ENCODE measurements at places on chromosomes 5 and 9.

DNA sequence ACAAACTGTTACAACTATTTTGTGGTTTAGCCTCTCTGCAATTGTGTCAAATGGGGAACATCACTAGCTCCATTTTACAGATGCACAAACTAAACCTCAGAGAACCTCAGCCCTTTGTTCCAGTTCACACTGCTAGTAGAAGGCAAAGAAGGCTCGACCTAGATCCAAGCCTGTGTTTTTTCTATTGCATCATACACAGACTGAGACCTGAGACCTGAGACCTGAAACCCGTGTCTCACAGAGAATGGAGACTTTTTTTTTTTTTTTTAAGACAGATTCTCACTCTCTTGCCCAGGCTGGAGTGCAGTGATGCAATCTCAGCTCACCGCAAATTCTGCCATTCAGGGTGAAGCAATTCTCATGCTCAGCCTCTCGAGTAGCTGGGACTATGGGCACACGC is 120.8 kb downstream of the GALNT10 start:
- DNase-seq: no peak

DNA sequence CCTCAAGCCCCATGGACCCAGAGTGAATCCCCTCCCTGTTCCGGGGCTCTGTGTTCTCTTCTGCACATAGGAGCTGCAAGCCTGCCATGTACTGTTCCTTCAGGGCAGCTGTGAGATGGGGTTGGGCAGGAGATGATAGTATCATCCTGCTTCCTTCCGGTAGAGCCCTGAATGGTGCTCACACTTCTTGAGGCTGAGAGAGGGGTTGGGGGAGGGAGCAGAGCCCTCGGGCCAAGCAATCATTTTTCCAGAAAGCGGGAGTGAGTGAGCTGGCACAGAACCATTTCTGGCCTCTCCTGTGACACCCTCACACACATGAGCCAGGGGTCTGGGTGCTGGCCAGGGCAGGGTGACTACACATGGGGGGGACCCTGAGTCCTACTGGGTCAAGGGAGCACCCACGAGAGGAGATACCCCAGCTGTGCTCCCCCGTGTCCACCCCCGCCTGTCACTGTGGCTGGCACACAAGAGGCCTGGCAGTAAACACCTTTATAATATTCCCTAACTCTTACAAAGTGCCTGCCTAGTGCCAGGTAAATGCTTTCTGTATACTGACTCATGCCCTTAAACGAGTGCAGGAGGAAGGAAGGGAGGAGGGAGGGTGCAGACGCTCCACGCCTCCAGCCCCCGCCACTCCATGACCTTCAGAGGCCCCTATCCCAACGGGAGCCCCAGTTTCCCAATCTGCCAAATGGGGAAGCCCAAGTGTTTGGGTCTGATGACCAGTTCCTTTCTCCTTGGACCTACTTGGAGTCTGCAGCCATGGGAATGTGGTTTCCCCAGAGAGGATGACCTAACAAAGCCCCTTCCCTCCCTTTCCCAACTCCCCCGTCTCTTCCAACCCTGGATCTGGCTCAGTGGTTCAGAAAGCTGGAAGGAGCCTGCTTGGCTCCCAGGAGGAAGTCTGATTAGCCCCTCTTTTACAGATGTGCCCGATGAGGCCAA is 15.5 kb downstream of the AKNA start:
- DNase-seq: no peak

- no peak for DNase-seq
Observed at GRCh38 chr9:127838375-127839078, 15.9 kb downstream of the ENG start.

DNA sequence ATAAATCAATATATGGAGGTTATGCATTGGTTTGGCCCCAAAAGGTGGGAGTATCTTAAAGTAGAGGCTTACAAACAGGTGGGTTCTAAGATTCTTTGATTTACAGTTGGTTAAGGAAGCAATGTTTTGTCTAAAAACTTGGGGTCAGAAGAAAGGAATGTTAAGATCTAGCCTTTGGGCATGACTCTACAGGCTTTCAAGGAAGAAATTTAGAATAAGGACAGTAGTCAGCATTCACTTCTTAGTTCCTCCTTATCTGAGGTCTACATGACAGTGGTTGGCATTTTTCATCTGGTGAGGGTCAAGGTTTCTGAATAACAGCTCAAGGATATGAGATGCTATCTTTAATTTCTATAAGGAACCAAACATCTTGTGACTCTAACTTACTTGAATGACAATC is 122.8 kb downstream of the CAMK4 start:
- no peak for DNase-seq

- peak; percentile 96 for DNase-seq
Observed at GRCh38 chr9:3181049-3181953, 337.4 kb upstream of the PUM3 start.

DNA sequence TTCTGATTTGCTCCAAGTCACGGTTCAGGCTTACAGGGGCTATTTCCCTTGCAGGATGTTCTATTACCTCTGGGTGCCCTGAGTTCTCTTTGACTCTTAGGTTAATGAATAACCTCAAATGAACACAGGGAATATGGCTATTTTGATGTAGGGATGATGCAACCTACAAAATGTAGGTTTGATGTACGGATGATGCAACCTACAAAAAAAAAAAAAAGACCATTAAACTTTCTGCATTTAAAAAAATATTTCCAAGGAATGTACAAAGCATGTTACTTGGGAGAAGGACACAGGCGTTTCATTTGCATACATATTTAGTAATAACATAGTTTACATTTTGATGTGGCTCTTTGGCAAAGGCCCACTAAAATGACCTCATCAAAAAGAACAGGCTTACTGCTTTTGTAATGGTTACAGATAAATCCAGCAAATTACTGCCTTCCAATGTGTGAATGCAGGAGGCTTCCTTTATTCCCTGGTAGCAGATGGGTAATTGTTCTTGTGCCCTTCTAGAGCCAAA is 36.3 kb downstream of the ZNF474 start:
- no peak for DNase-seq

- peak; percentile 34 for DNase-seq
Observed at GRCh38 chr9:5629312-5630080, 589 bp downstream of the RIC1 start.

- DNase-seq: no peak
Observed at GRCh38 chr9:99594056-99594780, 227.5 kb upstream of the NR4A3 start.

GRCh38 chr5:62007457-62007856 is 298.5 kb upstream of the KIF2A start:
- no peak for DNase-seq

DNA sequence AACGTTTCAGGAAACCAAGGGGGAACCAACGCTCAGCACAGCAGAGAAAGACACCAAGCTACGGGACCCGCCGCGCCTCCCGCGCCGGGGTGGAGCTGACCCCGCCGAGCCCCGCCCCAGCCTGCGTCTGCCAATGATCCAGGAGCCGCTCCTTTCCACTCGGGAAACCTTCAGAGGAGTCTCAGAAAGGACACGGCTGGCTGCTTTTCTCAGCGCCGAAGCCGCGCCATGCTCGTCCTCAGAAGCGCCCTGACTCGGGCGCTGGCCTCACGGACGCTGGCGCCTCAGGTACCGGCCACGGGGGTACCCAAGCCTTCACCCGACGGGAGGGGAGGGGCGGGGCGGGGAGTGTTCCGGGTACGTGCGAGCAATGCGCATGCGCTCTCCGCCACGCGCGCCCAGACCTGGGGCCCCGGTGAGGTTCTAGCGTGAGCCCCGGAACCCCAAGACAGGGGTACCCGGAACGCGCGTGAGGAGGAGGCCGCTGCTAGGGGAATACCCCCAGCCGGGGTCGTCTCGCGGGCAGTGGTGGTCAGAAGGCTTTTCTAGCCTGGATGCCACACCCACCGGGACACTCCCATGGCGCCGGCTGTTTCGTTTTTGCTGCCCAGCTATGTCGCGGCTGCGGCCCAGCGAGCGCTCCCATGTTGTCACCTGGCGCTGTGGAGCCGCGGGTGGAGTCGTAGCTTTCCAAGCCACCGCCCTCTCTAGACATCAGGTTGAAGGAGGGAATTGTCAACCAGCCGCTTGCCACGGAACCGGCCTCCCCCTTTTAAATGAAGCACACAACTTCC is at the start of gene NIPSNAP3A:
NIPSNAP3A (plus strand) TSS at position 119 of the 794 bp plus-strand sequence; CDS start at position 229, 110 bp downstream.
- DNase-seq: peak; percentile 79

GRCh38 chr5:5165541-5166002 is 25.4 kb downstream of the ADAMTS16 start:
- DNase-seq: no peak

- DNase-seq: no peak
Observed at GRCh38 chr5:170121321-170121720, 15.6 kb downstream of the FOXI1 start.

DNA sequence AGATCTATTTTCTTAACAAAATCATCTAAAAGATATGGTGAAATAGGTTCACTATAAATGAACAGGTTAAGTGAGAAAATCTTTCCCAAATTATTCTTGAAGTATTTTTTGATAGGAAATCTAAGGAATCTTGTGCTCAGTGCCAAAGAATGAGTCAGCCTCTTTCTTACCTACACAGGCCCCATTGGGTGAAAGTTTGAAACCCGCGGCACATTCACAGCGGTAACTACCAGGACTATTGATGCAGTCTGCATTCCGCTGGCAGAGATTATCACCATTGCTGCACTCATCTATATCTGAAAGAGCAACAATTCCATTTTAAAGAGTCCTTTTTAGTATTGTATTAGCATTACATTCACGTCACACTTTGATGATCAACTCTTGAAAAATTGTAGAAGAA is 221.8 kb downstream of the SLC12A2 start:
- DNase-seq: no peak

DNA sequence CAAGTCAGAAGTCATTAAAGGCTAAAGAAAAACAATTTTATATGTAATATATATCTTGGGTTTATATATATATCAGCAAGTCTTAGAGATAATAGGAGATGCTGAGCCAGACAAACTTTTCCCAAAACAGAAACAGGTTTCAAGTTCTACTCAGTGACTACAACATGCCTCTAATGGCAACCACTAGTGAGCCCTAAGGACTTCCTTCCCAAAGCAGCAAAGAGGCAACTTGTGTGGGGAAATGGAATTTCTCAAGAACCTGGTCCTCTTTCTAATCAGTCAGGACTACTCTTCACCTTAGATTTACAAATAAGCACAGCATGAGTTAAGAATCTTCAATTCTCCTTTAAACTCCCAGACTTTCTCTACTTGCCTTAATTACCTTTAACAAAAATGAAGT is 17.6 kb downstream of the RNF38 start:
- no peak for DNase-seq

DNA sequence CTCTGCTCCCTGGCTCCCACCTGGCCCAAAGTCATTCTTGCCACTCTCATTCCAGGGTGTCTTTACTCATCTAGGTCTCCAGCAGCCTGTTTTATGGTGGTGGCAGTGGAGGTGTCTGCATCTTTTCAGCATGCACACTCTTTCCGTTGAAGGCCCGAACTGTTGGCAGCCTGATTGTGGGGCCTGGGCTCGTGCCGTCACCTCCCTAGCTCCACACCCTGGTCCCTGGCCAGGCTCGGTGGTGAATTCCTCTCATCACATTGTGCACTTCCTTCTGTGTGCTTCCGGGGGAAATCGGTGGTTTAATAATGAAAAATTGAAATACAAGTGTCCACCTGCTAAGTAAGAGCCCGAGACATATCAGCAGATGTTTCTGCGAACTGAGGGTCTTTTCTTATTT is 214.3 kb downstream of the TRIO start:
- DNase-seq: no peak

- DNase-seq: no peak
Observed at GRCh38 chr5:37005946-37006540, 129.5 kb downstream of the NIPBL start.

DNA sequence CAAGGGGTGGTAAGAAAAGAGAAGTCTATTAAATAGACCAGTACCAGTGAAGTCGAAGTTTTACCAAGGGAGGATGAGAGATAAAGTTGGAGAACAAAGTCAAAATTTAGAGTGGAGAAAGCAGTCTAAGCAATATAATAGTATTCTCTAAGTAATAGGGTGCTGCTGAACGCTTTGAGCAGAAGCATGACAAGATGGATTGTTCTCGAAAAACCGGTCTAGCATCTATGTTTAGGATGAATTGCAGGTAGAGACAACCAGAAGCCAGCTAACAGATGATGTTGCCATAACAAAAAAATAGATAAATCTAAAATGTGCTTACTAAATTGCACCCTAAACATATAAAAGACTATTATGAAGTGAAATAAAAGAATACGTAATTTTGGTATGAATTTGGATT is 237.0 kb downstream of the PRELID2 start:
- DNase-seq: no peak

- no peak for DNase-seq
Observed at GRCh38 chr5:128671943-128672342, 133.9 kb upstream of the FBN2 start.

DNA sequence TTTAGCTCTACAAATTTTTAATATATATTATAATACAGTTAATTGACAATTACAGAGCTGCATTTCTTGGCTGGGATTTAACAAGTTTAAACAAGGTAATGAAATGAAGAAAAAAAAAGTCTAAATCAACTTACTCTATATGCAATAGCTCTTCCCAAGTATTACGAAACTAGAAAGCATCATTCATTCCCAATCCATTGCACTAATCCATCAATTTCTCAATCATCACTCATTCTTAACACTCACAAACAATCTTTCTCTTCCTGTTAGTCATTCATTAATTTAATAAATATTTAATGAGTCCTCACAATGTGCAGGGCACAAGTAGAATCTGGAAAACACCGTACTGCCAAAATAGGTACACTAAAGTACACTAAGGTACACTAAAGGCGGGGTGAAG is 42.9 kb upstream of the APBA1 start:
- DNase-seq: no peak

DNA sequence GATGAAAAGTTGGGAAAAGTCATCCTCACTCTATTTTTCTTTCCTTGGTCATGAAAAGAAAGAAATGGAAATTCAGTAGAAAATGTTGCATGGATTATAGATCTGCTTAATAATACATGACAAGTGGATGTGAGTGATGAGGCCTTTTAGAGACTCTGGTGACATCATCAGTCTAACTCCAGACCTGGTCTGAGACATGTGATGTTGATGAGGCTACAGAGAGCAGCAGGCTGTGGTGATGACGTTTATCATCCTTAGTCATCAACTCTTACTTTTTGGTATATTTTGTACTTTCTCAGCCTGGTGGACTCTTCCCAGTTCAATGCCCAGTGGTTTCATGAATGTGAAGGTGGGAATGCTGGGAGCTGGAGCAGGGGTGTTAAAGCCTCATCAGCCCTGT is 116.4 kb downstream of the TTLL11 start:
- no peak for DNase-seq

- DNase-seq: peak; percentile 45
Observed at GRCh38 chr9:35882263-35882848, 12.2 kb upstream of the OR13J1 start.

- DNase-seq: no peak
Observed at GRCh38 chr5:122063836-122064235, 14.2 kb downstream of the LOX start.

DNA sequence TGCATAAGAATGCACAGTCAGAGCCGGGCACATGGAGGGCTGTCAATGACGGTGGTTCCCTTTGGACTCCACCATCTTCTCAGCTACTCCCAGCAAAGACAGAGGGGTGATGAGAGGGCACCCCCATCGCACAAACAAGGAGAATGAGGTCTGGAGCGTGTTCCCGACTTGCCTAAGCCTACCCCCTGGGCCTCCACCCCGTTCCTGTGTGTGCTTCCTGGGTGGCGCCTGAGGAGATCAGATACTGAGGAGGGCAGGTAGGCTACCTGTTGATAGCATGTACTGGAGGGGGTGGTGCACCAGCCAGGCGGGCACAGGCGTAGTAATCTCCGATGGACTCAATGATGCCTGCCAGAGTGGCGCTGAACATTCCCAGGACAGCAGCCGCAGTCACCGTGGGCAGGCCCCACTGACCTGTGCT is 4.1 kb downstream of the SLC23A1 start:
- DNase-seq: no peak

Measured in NCI-H2171 (cell line).